ENCODE measurements at places on chromosomes 2 and 18. TPM values are rescaled to one million over a fixed set of nuclear protein-coding genes. Genes with fewer than 3 reads are reported as not detected.

CCBE1 gene
- total RNA-seq = 69.4 TPM

LGALSL gene
- total RNA-seq = 1.5 TPM

TEKT4 gene
- total RNA-seq = not detected

LYG2 gene
- not detected for total RNA-seq

PLGLB1 gene
- 1.5 TPM for total RNA-seq

PEX13 gene
- total RNA-seq = 26.0 TPM

TTN gene
- total RNA-seq = 0.50 TPM

UPP2 gene
- total RNA-seq = not detected

VAMP5 gene
- 35.4 TPM for total RNA-seq

PREPL gene
- total RNA-seq = 49.0 TPM

FLACC1 gene
- total RNA-seq = 2.0 TPM

KIDINS220 gene
- total RNA-seq = 88.2 TPM

CPS1 gene
- total RNA-seq = 20.9 TPM

YWHAQ gene
- 579 TPM for total RNA-seq

GPR45 gene
- not detected for total RNA-seq

TXNDC2 gene
- total RNA-seq = under 0.01 TPM

DUSP19 gene
- 3.5 TPM for total RNA-seq

EGR4 gene
- 0.83 TPM for total RNA-seq

CFLAR gene
- 107 TPM for total RNA-seq

CHRND gene
- total RNA-seq = not detected

AMER3 gene
- not detected for total RNA-seq

TUBA3E gene
- not detected for total RNA-seq

PROM2 gene
- total RNA-seq = 0.83 TPM

GDF7 gene
- total RNA-seq = not detected

MC2R gene
- not detected for total RNA-seq

COMMD1 gene
- total RNA-seq = 50.3 TPM

CAVIN2 gene
- 21.0 TPM for total RNA-seq

GALNT5 gene
- total RNA-seq = 81.0 TPM

PARD3B gene
- total RNA-seq = 15.7 TPM

LRP1B gene
- total RNA-seq = not detected

IL36RN gene
- total RNA-seq = not detected

DNAH7 gene
- 0.66 TPM for total RNA-seq

REG1B gene
- not detected for total RNA-seq

Data from smooth muscle cell of trachea (primary cell).